DND-41 (cell line): ENCODE measurements at places on chromosomes 4 and X.

- H3K4me3 ChIP-seq, result no peak overlapping the region
- no peaks in the 10 kb centered on the region for H3K4me1 ChIP-seq
- no peaks in the 10 kb centered on the region for H3K36me3 ChIP-seq
- no peak overlapping the region for H3K27ac ChIP-seq
Observed at GRCh38 chr4:8666581-8666980, 74.0 kb downstream of the CPZ start.

- DNase-seq, result no peak
- no peak overlapping the region for H3K27ac ChIP-seq
- H3K36me3 ChIP-seq, result no peaks in the 10 kb centered on the region
- H3K27me3 ChIP-seq, result no peaks in the 10 kb centered on the region
- H3K4me3 ChIP-seq, result no peak overlapping the region
- no peaks in the 10 kb centered on the region for H3K4me1 ChIP-seq
Observed at GRCh38 chr4:26056406-26056805, 142.4 kb downstream of the SMIM20 start.

DNA sequence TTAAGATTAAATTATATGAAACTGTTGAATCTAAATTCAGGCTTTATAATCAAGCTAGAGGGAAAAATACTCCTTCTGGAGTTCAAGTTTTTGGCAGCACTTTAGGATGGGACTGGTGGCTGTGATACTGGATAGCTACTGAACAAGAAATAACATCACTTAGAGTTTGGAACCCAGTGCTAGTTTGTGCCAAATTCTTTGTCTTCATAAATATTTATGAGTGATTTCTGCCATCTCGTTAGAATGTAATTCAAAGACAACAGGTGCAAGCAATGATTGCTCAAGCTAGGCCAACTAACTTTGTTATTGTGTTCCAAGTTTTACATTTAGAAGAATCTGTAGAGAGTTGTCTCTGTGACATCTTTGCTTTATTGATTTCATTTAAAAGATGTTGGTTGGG, 417.9 kb downstream of the FAT4 start:
- H3K4me3 ChIP-seq, result no peak overlapping the region
- H3K27ac ChIP-seq, result no peak overlapping the region
- no peak for DNase-seq
- no peaks in the 10 kb centered on the region for H3K36me3 ChIP-seq
- H3K27me3 ChIP-seq, result no peaks in the 10 kb centered on the region

DNA sequence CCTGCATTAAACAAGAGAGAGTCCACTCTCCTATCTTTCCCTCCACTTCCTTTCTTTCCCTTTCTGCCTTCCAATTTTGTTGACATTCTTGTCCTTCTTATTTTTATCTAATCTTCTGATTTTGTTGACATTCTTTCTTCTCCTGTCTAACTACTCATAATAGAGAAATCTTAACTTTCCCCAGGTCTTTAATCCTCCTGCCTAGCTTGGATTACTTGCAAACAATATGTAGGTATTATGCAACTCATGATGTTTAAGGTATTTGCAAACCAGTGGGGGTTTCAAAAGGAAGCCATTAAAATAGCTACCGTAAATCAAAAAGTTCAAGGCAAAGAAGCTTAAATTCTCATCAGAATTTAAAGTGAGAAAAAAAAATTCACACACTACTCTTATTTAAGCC, 53.9 kb downstream of the PROM1 start:
- no peak overlapping the region for H3K27ac ChIP-seq
- H3K4me3 ChIP-seq, result no peak overlapping the region
- peaks cover 6% of the 10 kb centered on the region for H3K27me3 ChIP-seq
- no peaks in the 10 kb centered on the region for H3K4me1 ChIP-seq

- H3K4me3 ChIP-seq, result no peak overlapping the region
- no peaks in the 10 kb centered on the region for H3K36me3 ChIP-seq
- peaks cover 6% of the 10 kb centered on the region for H3K27me3 ChIP-seq
- DNase-seq, result no peak
Observed at GRCh38 chr4:165382640-165383039, 3.8 kb downstream of the CPE start.
